Stimulated activated CD4-positive, alpha-beta T cell treated with anti-CD3 and anti-CD28 coated beads, Interleukin-15, amount 100 ng/mL, for 48 hours (primary cell): ENCODE measurements at places on chromosomes 7 and 10.

- no peak for DNase-seq
These were observed 106.1 kb downstream of the SGMS1 start for GRCh38 chr10:50517626-50518025.

DNA sequence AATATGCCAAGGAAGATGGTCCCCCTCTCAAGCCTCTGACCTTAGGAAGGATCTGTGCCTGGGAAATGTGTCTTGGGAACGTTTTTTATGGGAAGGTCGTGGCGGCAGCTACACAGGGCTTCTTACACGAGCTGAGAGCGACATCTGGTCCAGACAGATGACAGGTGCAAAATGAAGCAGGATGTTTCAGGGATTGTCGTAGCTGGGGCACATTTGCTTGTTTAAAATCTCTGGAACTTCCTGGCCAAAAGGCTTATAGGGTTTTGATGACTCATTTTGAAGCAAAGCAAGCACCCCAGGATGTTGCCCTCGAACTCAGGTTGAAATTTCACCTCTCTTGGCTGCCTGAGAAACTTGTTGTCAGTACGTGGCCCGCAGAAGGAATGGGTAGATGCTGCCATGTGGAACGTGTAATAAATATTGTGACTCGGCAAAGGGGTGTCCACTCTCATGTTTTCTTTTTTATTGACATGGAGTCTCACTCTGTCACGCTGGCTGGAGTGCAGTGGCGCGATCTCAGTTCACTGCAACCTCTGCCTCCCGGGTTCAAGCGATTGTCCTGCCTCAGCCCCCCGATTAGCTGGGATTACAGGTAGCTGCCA, 117.5 kb downstream of the CAMK1D start:
- no peak for DNase-seq

GRCh38 chr7:158137516-158138328, 449.9 kb downstream of the PTPRN2 start:
- DNase-seq = no peak

GRCh38 chr10:114634609-114634979, 23.5 kb downstream of the ABLIM1 start:
- no peak for DNase-seq

DNA sequence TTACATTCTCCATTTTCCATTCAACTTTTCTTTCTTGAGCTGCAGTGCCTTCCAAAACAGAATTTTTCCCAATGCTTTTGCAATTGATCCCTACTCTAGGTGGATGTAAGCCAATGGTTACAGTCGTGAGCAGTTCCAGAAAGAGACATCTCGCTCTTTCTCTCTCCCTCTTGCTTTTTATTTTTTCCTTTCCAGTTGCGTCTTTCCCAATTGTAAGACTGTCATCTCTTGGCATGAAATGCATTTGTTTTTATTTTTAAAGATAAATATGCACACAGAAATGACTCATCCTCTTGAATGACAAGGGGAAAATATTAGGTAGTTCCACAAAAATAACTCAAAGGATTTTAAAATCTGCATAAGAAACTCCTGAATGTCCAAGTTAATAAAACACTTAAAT, 25.1 kb downstream of the GLI3 start:
- DNase-seq = no peak

GRCh38 chr10:51204066-51204465, 129.8 kb downstream of the PRKG1 start:
- DNase-seq = no peak

GRCh38 chr7:137337902-137338301, 5.6 kb downstream of the PTN start:
- DNase-seq = no peak
